Fibroblast of the aortic adventitia (primary cell): ENCODE measurements at places on chromosomes 3 and 15. TPM values are rescaled to one million over a fixed set of nuclear protein-coding genes. Genes with fewer than 3 reads are reported as not detected.
A peak's percentile ranks its signal among the peaks of the same experiment; 100 is the strongest.

- no peak for DNase-seq
Measured at GRCh38 chr3:36814066-36814717, 49.8 kb upstream of the DCLK3 start.

GRCh38 chr3:123386477-123387040, 62.3 kb downstream of the ADCY5 start:
- DNase-seq = no peak

GRCh38 chr15:33735637-33736247, 232.6 kb upstream of the CHRM5 start:
- DNase-seq = peak; percentile 54

DNA sequence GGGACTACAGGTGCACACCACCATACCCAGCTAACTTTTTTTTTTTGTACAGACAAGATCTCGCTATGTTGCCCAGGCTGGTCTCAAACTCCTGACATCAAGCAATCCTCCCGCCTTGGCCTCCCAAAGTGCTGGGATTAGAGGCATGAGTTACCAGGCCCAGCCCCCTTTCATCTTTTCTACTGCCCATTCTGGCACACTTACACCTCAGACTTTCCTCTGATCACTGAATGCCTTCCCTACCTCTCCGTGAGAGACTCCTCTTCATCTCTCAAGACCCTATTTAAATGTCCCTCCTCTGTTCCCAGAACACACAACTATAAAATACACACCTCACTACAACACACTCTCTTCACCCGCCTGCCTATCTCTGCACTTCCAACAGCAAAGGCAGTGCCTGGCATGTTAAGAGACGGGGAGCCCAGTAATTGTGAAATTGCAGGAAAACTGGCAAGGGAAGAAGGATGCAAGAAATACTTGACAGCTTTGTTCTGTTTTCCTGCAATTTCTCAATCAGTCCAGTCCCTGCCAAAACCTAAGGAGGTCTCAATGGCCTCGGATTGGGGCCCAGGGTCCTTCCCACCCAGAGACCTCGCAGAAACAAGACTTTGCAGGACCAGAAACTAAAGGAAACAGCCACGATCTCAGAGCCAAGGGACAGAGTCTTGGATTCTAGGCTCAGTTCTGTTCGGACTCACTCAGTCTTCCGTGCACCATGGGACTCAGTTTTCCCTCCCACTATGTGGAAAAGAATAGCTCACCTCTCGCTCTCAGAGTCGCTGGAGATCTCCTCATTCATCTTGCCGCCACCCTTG, 849 bp downstream of the RRP9 start:
- DNase-seq = peak; percentile 61

- peak; percentile 21 for DNase-seq
Measured at GRCh38 chr15:70153921-70154717, 56.4 kb upstream of the TLE3 start.

DNA sequence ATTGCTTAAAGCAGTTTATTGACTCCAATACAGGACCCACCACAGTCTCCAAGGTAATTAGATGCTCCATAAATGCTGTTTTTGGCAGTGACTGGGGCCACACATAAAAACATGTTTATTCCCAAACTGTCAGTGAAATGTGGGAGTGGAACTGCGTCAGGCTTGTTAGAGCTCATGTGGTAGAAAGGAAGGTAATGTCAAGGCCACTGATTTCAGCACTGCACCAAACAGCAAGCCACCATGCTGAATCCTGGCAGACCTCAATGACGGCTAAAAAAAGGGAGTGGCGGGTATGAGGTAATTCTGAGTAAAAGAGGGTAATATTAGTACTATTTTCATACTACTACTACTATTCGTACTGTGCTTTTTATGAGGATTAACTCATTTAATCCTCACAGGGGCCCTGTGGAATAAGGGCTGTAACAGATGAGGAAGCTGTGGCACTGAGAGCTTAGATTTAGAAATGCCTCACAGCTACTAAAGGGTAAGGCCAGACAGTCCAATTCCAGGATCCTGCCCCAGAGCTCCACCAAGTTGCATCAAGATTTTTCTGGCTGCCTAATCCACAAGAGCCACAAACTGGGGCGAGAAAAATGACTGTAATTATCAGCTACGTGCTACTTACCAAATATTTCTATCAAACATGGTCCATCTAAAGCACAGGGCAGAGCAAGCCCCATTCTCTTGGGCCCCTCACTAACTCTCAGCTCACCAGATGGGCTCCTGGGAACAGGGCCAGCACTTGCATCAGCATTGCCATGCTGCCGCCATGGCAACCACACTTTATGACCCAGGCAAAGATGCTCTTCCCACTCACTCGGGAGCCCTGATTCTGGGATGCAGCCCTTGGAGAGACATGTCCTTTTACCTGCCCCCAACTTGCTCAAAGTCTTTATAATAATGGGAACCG, 83.6 kb upstream of the SPATA12 start:
- DNase-seq = peak; percentile 70

DNA sequence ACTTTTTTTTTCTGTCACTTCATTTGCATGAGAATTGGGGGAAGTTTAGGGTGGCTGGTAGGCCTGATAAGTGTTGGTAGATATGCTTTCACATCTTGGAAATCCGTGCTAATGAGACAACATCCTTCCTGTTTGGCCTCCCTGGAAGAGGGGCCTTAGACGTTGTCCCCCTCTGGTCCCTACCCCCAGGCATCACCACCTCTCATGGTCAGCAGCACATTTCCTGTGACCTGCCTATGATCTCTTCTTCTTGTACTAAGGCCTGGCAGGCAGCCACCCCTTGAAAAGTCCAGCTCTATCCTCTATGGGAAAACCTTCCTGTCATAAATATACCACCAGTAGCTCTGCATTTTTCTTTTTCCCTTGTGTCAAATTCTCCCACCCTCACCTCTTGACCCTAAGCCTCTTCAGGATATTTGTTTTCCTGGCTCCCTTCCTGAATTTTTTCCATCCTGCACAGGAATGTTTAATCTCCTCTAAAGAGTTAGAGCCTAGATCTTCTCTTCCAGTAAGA, 107.8 kb downstream of the SNRK start:
- peak; percentile 44 for DNase-seq

- DNase-seq = no peak
Measured at GRCh38 chr3:168796339-168796738, 700.6 kb upstream of the GOLIM4 start.

GRCh38 chr15:51229907-51230330, 108.5 kb downstream of the CYP19A1 start:
- peak; percentile 77 for DNase-seq

- DNase-seq = no peak
Measured at GRCh38 chr3:48065035-48065434, 48.8 kb upstream of the MAP4 start.

- no peak for DNase-seq
Measured at GRCh38 chr15:93189561-93189960, 100.5 kb upstream of the RGMA start.

DNA sequence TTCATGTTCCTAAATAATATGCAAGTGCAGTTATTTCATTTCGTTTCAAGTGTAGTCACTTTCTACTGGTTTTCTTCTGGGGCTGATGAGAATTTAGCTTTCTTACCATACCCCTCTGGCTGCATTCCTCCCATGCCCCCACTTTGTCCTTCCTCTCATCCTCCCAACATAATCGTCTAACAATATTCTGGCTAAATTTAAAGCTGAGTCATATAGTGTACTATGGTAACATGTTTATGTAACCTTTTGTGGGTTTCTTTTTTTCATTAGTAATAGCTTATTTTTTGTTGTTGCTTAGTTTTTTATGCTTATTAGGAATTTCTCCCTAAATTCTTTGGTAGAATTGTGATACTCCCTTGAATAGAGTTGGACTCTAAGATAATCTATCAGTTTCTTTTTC, 30.5 kb downstream of the DUT start:
- DNase-seq = peak; percentile 31

DNA sequence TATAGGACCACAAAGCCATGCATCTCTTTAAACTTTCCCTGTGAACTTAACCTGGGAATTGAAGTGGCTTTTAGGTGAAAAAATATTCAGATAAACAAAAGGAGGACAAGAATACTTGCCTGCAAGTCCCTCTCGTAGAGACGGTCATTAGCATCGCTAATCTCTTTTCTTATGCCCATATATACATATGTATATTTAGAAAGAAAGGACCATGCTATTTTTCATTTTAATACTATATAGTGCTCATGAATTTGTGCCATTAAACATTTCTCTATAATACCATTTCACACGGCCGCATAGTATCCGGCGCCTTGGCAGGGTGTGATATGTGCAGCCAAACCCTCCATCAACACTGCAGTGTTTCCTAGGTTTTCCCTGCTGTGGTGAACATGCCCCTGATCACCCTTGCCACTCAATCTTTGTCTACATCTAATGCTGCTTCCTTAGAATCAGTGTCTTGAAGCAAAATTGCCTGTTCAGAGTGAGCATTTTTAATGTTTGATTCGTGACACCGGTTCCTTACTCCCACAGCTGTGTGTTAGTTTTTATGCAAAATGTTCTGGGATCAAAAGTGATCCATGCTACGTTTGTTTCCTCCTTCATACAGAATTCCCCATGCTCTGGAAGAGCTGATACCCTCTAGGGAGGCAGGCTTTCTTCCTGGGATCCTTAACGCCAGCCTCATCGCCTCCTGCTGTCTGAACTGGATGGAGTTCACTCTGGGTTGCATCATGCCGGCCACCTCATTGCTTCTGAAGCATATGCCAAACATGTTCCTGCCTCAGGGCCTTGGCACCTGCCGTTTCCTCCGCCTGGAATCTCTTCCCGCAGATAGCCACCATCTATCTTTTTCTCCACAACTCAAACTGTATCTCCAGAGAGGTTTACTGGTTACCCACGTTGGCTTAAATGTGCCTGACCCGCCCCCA, 118.1 kb downstream of the FBLN2 start:
- DNase-seq = no peak

DNA sequence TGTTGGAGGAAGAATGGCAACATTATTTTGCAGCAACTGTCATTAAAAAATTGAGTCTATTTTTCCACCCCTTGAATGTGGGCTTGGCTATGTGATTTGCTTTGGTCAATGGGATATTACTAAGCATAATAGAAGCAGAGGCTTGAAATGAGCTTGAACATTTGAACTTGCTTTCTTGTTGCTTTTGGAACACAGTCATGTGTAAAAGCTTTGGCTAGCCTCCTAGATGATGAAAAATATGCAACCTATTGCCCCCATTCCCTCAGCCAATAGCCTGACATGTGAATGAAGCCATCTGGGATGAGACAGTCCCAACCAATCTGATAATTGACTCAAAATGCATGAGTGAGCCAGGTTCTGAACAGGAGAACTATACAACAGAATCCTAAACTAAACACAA, 78.4 kb downstream of the PLSCR2 start:
- peak; percentile 98 for DNase-seq

- DNase-seq = peak; percentile 69
Measured at GRCh38 chr15:60949039-60949977, 279.8 kb downstream of the RORA start.

DNA sequence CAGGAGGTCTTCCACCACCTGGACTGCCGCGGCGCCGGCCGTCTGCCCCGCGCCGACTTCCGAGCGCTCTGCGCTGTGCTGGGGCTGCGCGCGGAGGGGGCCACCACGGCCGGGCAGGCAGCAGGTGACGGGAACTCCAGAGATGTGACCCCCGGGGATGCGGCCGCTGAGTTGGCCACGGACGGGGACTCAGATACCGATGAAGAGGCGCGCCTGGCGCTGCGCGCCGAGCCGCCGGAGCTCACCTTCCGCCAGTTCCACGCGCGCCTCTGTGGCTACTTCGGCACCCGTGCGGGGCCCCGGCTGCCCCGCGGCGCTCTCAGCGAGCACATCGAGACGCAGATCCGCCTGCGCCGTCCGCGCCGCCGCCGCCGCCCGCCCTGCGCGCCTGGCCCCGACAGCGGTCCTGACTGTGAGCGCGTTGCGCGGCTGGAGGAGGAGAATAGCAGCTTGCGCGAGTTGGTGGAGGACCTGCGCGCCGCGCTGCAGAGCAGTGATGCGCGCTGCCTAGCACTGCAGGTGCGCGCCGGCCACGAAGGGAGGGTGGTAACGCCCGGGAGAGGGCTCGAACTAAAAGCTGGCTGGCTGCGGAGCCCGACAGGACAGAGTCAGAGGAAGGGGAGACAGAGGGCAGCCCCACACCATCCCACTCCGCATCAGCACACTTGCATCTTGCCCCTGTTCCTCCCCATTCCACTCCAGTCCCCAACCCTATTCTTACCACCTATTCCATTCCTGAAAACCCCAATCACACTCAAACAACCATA, 885 bp downstream of the EFCC1 start:
- DNase-seq = no peak

Gene XXYLT1
- total RNA-seq = 13.0 and 21.0 TPM in 2 replicates

Gene ZWILCH
- 7.8 and 36.5 TPM in 2 replicates for total RNA-seq

Gene CSK
- 8.0 and 28.1 TPM in 2 replicates for total RNA-seq

Gene MNS1
- total RNA-seq = 3.8 and 7.0 TPM in 2 replicates

Gene CPLX3
- total RNA-seq = not detected in 2 replicates

Gene SLC24A5
- total RNA-seq = not detected in 2 replicates

Gene FRMD4B
- 0.81 and 1.6 TPM in 2 replicates for total RNA-seq

Gene CD200
- 3.3 and 3.7 TPM in 2 replicates for total RNA-seq
